Pons (tissue), 1 donor: ENCODE measurements at places on chromosomes 2 and 18.
A peak's percentile ranks its signal among the peaks of the same experiment; 100 is the strongest.

DNA sequence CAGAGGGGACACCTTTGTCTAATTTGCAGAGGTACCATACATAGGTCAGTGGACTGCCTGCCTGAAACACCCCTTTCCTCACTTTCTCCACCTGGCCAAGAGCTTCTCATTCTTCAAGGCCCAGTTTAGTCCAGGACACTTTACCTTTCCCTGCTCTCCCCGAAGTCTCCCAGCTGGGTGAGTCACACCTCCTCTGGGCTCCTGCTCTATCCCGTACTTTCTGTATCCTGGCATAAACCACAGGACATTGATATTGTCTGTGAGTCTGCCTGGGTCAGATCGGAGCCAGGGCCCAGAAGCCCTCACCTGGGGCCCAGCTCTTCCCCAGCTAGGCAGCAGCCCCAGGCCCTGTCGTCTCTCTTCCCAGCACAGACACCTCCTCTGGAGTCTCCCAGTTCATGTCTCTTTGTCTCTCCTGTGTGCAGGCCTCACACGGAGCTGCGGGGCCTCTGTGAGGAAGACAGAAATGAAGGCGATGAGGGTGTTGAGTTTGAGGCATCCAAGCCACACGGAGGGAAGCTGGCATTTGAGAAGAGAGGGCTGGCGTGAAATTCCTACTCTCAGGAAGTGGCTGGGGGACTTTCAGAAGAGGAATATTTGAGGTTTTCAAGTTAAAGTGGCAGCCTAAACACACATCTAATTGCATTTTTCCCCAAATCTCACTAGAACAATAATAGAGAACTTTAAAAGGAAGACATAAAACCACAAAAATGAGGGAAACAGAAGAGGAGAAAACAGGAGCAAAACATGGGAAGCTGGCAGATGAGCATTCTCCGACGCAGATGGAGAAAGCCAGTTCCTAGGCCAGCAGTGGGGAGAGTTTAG lies 79.6 kb upstream of the LAPTM4A start:
- DNase-seq: no peak

GRCh38 chr2:218301176-218301819 lies 9.0 kb upstream of the TMBIM1 start:
- peak; percentile 89 for DNase-seq

GRCh38 chr2:104432401-104432800 lies 421.5 kb upstream of the POU3F3 start:
- peak; percentile 69 for DNase-seq

- DNase-seq: no peak
Observed at GRCh38 chr2:105323111-105323510, 6.4 kb downstream of the TGFBRAP1 start.

GRCh38 chr2:69514819-69515218 lies 77.6 kb upstream of the NFU1 start:
- DNase-seq: no peak

DNA sequence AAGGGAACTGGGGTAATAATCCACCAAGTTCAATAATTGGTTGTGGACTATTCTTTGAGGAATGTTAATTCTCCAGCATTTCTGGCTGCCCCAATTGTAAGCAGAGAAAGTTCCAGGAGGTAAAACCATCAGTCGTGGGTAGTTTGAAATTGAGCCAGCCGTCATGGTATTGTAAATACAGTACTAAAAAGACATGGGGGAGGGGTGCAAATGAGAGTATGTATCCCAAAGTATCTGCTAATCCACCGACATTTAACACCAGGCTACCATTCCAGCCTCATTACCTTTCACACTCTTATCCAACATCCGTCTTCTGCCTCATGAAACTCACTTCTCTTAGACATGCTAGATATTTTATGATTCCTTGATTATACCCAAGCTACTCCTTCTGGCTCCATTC lies 507.9 kb downstream of the ERBB4 start:
- DNase-seq: no peak

DNA sequence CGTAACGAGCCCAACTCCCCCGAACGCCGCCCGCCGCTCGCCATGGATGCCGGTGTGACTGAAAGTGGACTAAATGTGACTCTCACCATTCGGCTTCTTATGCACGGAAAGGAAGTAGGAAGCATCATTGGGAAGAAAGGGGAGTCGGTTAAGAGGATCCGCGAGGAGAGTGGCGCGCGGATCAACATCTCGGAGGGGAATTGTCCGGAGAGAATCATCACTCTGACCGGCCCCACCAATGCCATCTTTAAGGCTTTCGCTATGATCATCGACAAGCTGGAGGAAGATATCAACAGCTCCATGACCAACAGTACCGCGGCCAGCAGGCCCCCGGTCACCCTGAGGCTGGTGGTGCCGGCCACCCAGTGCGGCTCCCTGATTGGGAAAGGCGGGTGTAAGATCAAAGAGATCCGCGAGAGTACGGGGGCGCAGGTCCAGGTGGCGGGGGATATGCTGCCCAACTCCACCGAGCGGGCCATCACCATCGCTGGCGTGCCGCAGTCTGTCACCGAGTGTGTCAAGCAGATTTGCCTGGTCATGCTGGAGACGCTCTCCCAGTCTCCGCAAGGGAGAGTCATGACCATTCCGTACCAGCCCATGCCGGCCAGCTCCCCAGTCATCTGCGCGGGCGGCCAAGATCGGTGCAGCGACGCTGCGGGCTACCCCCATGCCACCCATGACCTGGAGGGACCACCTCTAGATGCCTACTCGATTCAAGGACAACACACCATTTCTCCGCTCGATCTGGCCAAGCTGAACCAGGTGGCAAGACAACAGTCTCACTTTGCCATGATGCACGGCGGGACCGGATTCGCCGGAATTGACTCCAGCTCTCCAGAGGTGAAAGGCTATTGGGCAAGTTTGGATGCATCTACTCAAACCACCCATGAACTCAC lies 673 bp downstream of the PCBP1 start:
- DNase-seq: peak; percentile 67
